ENCODE measurements at places on chromosomes 2 and 18.

- no peak for DNase-seq
These were observed 662.9 kb upstream of the ID2 start for GRCh38 chr2:8018956-8019355.

GRCh38 chr2:132034646-132035045 lies 127.1 kb downstream of the ANKRD30BL start:
- no peak for DNase-seq

GRCh38 chr2:11696736-11697102 lies 26.7 kb upstream of the NTSR2 start:
- DNase-seq, result no peak

DNA sequence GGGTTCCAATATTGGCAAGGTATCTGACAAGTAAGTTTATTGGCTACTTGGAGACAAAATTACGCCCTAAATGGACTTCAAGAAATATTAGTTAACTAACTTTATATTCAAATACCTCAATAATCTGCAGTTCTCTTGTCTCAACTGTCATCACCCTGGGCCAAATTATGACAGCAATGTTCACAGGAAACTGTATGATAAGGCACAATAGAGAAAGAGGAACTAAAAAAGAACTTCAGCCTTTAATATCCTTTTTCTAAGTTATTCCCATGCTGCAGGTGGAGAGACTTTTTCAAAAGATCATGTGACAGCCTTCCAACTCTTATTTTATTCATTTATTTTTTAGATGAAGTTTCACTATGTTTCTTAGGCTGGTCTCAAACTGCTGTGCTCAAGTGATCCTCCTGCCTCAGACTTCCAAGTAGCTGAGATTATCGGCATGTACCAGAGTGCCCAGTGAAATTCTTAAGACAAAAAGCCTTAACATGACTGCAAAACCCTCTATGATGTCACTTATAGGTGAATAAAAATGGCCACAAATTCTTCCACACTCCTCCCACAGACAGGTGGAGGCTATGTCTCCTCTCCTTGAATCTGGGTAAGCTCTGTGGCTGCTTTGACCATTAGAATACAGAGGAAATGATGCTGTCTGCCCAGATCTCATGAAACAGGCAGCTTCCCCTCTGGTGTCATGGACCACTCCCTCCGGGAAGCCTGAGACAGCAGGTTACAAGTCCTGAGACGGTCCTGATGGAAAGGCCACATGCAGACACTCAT lies 211.0 kb downstream of the TGIF1 start:
- DNase-seq, result no peak

DNA sequence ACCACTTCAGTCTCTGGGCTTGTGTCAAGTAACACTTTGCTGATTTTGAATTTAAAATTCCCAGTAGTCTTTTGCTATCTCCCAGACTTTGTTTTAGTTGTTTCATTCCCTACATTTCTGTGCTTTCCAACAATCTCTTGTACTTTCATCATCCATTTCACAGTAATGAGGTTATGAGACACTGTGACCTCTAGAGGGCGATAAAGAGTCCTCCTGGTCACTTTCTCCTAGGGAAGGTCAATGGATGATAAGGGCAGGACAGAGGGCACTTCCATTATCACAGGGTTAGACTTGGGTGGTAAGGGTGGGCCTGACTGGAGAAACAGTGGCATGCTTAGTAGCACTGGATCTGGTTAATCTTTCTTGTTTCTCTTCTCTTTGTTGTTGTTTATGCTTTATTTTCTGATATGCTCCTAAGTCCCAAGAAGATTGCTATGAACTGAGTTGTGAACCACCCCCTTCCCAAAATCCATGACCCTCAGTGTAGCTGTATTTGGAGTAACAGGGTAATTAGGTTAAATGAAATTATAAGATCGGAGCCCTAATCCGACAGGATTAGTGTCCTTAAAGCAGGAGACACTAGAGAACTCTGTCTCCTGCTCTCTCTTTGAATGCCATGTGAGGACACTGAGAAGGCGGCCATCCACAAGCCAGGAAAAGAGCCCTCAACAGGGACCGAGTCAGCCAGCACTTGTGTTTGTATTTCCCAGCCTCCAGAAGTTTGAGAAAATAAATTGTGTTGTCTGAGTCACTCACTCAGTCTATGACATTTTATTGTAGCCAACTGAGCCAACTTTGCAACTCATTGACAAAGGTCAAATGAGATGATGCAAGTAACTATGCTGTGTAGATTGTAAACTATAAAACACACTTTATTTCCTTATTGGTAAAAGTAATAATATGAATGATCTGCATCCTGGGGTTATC lies 779.2 kb downstream of the CNTNAP5 start:
- DNase-seq, result peak; percentile 38

DNA sequence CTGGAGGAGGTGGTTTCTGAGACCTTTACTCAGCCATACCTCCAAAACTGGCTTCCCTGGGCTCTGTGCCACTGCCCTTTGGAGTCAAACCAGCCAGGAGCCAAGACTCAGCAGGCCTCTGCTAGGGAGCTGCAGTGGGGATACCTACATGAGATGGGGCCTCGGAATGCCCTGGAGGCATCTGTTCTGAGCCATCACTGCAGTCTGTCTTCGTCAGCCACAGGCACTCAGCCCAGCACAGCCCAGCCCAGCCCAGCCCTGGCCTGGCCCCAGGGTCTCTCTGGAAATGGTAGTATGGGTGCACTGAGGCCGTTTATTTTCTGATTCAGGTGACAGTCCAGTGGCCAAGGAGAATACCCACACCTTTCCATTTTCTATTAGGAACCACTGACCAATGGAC lies 209.8 kb downstream of the CELF4 start:
- DNase-seq, result no peak

DNA sequence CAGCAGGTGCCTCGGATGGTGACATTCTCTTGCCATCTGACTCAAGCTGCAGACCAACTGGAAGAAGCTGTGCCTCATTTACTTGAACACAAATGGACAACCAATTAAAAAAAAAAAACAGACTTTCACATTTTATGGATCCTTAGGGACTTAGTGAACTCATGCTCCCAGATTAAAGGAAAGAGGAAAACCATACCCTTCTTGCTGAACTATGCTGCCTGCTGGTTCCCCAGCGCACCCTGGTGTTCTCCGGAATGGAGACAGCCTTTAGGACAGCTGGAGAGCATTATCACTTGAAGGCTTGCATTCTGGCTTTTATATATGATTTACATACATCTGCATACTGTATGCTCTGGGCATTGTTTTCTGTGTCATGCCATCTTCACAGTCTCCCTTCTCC lies 370.7 kb downstream of the SLC4A3 start:
- peak; percentile 61 for DNase-seq

GRCh38 chr2:236755278-236755840 lies 185.7 kb downstream of the ACKR3 start:
- DNase-seq, result peak; percentile 29

DNA sequence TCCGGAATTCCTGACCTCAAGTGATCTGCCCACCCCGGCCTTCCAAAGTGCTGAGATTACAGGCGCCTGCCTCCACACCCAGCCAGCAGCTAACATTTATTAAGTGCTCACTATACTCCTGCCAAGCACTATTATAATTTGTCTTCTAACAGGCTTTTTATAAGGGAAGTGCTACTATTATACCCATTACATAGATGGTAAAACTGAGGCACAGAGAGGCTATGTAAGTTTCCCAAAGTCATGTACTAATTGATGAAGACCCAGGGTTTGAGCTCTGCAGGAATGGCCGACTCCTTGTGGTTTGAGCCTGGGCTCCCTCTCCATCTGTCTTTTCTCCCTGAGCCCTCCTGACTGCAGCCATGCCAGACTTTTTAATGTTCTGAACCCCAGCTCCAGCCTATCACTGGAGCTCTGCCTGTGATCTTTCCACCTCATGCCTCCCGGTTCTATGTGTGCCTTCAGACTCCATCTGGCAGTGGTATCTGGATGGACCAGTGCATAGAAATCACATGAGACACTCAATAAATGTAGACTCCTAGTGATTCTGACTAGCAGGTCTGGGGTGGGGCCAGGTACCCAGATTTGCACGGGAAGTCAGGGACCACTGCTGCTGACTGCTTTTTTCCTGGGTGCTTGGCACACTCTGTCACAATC lies 197.1 kb downstream of the NEDD4L start:
- no peak for DNase-seq

- no peak for DNase-seq
These were observed 13.1 kb upstream of the RAX start for GRCh38 chr18:59286341-59286740.

- no peak for DNase-seq
These were observed 31.3 kb downstream of the MAL start for GRCh38 chr2:95056461-95057459.

GRCh38 chr2:119552902-119553301 lies 8.7 kb downstream of the CFAP221 start:
- no peak for DNase-seq

GRCh38 chr2:224994242-224994823 lies 47.9 kb downstream of the DOCK10 start:
- DNase-seq, result no peak

- DNase-seq, result no peak
These were observed 197.3 kb upstream of the CCDC150 start for GRCh38 chr2:196442211-196442610.

DNA sequence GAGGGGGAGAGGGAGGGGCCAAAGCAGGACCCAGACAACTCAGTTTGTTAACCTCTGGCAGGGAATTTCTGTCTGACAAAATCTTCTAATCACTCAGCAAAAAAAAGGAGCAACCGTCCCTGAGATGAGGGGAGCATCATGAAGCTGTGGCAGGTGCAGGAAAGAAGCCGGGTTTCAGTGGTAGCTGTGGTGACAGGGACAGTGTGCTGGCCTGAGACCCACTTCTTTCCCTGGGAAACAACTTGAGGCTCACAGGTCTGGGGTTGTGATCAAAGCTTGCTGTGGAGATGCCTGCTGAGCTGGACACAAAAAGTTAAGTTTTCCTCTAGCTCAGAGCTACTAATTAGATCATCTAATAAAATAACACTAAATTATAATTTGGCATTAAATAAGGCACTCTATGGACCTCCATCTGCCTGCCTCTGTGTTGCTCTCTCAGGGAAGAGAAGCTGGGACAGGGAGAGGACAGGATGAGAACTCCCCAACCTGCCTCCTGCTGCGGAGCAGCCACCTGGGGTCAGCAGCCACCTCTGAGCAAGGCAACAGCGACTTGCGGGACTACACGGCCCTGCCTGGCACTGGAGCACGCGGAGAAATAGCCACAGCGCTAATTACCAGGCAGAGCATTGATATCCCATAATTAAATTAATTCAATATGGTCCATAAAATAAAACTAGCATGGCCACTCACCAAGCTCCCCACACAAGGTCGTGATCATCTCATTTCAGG lies 104.6 kb upstream of the TEX51 start:
- no peak for DNase-seq

- no peak for DNase-seq
These were observed 336 bp downstream of the THNSL2 start for GRCh38 chr2:88170472-88170892.

GRCh38 chr2:106306387-106306786 lies 112.3 kb upstream of the UXS1 start:
- no peak for DNase-seq

DNA sequence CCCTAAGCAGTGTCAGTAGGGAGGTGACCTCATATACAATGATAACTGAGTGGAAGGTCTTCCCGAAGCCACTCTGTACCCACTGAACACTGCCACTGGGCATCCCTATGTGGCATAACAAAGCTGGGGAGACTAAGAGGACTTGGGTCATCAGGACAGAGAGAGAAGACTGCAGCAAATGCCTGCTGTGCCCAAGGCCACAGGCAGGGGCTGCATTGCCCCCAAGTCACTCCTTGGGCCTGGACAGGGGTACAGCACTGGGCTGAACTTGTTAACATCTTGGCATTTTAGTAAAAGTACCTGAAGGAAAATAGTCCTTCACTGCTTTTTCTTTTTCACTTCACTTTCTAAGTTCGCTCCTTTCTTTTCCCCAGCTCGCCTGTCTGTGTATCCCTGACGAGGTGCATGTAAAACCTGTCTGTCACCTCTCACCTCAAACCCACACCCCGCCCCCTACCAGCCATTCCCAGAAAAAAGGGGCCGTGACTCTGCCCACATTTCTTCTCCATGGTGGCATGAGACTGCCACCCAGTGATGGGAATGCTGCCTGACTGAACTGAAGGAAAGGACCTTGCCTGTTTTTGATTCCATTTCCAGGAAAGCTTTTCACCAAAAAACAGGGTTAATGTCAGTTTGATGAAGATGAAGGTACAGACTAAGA lies 62.9 kb downstream of the MTHFD2 start:
- peak; percentile 28 for DNase-seq

All from fibroblast of upper back skin (primary cell).